ENCODE measurements at places on chromosomes 6 and 20.
A peak's percentile ranks its signal among the peaks of the same experiment; 100 is the strongest.

DNA sequence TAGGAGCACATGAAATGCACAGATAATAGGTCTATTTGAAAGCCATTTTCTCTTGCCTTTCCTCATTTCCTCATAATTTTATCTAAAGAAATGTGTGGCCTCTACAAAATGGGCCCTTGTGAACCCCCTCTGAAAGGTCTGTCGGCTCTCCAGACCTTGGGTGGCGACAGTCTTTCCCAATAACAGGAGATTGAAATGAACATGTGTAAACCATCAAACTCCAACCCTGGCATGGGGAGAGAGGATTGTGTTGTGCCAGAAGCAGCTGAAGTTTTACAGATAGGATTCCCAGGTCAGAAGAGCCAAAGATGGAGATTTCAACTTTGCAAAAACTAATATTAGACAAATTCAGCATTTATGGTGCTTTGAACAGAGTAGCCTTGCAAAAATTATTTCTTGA is 277.1 kb upstream of the ECI2 start:
- no peak for DNase-seq

- no peak for DNase-seq
Observed at GRCh38 chr20:15576411-15576810, 996.8 kb downstream of the KIF16B start.

- DNase-seq, result no peak
Observed at GRCh38 chr6:108134213-108134970, 31.4 kb upstream of the NR2E1 start.

GRCh38 chr20:46978951-46979491 is 84.4 kb downstream of the EYA2 start:
- DNase-seq, result no peak

- DNase-seq, result peak; percentile 27
Observed at GRCh38 chr6:57173056-57173885, 1.1 kb downstream of the BAG2 start.

- DNase-seq, result no peak
Observed at GRCh38 chr6:164216368-164216767, 801.9 kb downstream of the QKI start.

- peak; percentile 15 for DNase-seq
Observed at GRCh38 chr20:52242237-52243230, 51.0 kb upstream of the ZFP64 start.

- no peak for DNase-seq
Observed at GRCh38 chr6:152671171-152671570, 26.5 kb upstream of the MYCT1 start.

DNA sequence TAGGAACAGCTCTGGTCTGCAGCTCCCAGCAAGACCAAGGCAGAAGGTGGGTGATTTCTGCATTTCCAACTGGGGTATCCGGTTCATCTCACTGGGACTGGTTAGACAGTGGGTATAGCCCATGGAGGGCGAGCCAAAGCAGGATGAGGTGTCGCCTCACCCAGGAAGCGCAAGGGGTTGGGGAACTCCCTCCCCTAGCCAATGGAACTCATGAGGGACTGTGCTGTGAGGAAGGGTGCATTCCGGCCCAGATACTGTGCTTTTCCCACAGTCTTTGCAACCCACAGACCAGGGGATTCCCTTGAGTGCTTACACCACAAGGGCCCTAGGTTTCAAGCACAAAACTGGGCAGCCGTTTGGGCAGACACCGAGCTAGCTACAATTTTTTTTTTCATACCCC is 21.8 kb downstream of the HDDC2 start:
- no peak for DNase-seq

DNA sequence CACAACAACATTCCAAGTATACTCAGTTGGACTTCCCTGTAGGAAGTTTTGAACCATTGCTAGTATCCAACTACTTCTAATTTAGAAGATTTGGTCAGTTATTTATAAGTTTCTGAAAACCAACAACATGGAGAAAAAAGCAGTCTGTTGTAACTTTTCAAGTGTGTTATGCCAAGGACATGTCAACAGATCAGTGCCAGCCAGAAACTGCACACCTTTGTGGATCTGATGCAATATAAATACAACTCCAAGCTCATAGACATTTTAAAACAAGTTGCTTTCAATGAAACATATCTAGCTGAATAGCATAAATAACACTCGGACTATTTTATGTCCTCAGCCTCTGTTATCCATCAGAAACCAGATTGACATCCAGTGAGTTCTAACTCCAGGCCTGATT is 58.3 kb upstream of the CARMIL1 start:
- DNase-seq, result no peak

DNA sequence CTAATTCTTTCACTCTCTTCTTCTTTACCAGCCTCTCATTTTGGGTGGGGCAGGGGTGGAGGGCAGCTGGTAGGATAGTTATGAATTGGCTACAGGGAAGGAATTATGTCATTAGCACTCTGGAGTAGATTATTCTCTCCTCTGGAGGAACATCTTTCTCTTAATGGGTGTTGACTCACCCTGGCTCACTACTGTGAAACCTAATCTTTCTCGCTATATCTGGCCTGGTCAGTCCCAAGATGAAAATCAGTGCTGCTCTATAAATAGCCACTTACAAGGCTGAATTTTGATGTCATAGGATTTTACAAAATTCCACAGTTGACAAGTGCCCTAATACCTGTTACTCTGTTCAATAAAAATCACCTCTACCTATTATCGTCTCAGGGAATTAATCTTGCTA is 151.3 kb downstream of the COL9A1 start:
- DNase-seq, result no peak

- DNase-seq, result no peak
Observed at GRCh38 chr20:17480696-17481095, 50.5 kb downstream of the BFSP1 start.

GRCh38 chr6:85395746-85396145 is 54.1 kb upstream of the NT5E start:
- DNase-seq, result no peak

- DNase-seq, result no peak
Observed at GRCh38 chr20:10644458-10645204, 29.2 kb downstream of the JAG1 start.

- peak; percentile 20 for DNase-seq
Observed at GRCh38 chr20:62010551-62011402, 54.9 kb downstream of the TAF4 start.

GRCh38 chr6:42101186-42101657 is 41.2 kb downstream of the C6orf132 start:
- no peak for DNase-seq

DNA sequence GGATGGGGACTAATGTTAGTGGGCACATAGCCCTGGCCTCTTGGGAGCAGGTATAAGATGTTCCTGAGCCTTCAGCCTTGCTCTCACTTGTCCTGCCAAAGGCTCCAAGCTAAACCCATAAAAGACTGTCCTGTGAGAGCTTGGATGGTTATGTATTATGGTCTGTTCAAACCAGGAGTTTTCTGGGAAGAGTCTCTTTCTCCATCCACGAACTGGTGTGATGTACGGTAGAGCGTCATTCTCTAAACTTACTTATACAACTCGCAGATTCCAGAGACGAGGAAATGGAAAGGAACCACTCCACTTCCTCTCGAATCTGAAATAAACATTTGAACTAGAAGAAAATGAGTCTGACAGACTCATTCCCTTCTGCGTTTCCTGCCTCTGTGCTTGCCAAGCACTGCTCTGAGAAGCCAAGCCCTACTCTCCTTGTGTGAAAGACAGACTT is 5.3 kb downstream of the SOBP start:
- no peak for DNase-seq

- peak; percentile 10 for DNase-seq
Observed at GRCh38 chr20:17678295-17678694, 3.7 kb downstream of the RRBP1 start.

DNA sequence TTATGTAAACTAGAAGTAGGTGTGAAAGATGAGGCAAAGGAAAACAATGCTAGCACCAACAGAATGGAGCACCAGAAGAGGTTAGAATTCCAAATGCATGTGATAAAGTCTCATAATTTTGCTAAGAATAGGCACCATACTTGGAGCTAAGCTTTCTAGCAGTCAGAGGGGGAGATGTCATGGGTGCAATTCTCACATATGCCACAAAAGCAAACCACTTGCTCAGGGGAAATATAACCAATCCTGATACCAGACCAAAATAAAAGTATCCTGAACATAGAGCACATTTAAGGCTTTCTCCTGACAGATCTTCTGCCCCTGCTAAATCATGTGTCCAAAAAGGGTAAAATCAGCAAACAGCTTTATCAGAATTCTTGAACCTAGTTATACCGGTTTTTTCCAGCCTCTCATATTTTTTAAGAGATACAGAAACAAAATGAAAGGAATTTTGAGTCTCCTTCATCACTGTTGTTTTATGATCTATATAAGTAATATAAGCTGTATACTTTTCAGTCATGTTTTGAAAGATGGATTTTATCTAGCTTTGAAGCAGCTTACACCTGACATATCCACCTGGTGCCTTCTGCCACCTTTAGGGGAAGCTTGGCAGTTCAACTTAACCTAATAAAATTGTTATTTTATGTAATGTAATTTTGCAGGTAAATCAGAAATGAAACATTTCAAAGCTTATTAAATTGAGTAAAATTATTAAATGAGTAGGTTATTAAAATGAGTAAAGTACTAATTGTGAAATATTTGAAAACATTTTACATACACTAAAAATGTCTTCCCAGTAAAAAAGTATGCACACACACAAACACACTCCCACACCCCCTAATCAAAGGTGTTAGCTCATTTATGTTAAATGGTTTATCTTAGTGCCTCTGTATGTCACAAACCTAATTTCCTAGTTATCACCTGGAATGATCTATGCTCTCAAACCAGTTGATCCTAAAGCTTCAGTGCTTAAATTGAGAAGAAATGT is 2.8 kb downstream of the SPO11 start:
- no peak for DNase-seq

DNA sequence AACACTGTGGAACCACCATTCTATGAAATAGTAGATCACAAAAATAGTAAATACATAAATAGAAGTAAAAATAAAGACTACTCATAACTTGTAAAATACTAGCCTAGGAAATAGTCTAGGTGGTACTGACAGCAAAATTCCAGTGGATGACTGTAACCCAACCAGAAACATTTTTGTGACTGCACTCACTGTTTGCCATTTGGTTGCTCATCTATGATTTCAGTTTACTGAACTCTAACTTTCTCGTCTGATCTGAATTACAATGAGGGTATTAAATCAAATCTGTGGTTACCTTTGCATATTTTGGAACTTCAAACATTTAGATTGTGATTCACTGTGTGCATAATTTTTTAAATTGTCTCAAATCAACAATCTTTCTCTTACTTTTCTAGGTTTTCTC is 151.1 kb downstream of the KHDC1L start:
- no peak for DNase-seq

DNA sequence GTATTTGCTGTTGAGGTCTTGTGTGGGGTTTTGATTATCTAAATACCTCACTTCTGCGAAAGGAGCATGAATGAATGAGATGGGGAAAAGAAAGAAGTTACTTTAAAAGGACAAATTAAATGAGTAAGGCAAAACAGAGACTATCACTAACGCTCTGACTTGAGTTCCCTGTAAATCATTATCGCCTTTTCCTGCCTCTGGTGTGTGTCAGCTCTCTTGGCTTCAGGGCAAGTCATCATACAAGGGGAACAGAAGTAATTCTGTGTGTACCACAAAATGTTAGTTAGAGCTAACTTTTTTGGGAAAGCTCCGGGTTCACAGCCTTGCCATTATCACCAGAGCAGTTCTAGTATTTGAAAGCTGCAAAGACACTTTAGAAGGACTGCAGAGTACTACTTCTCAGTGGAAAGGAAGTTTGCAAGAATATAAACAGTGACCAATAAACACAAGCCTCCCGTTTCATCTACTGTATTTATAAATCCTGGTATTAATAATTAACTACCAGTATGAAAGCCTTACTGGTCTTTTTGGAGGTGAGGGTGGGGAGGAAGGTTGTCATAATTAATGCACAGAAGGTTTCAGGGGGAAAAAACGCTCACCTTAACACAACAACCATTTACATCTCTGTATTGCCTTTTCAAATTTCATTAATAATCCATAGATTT is 1.2 kb downstream of the DZANK1 start:
- DNase-seq, result no peak

GRCh38 chr6:41671376-41671775 is 33.1 kb downstream of the MDFI start:
- DNase-seq, result no peak

- DNase-seq, result no peak
Observed at GRCh38 chr6:46263707-46264086, 92.9 kb upstream of the ENPP5 start.

- DNase-seq, result no peak
Observed at GRCh38 chr20:58927490-58928061, 53.5 kb upstream of the NELFCD start.

DNA sequence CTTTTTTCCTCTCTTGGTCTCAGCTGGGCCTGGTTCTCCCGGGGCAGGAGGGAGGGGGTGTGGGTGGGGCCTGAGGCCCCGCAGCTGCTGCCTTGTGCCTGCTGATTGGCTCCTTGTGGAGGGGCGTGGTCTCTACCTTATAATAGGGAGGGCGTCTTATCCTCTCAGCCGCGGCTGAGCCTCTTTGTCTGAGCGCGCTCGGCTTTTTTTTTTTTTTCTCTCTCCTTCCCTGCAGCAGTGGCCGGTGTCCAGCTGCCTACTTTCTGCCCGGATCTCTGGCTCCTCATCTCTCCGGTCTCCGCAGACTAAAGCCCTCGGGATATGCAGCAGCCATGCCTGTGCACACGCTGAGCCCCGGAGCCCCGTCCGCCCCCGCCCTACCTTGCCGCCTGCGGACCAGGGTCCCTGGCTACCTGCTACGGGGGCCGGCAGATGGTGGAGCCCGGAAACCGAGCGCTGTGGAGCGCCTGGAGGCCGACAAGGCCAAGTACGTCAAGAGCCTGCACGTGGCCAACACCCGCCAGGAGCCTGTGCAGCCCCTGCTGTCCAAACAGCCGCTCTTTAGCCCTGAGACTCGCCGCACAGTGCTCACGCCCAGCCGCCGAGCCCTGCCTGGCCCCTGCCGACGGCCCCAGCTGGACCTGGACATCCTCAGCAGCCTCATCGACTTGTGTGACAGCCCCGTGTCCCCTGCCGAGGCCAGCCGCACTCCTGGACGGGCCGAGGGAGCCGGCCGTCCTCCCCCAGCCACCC is 11.1 kb downstream of the FAM110A start:
- DNase-seq, result peak; percentile 83

- no peak for DNase-seq
Observed at GRCh38 chr6:56875961-56876360, 78.9 kb upstream of the BEND6 start.

- no peak for DNase-seq
Observed at GRCh38 chr6:101090281-101090680, 209.2 kb upstream of the ASCC3 start.

DNA sequence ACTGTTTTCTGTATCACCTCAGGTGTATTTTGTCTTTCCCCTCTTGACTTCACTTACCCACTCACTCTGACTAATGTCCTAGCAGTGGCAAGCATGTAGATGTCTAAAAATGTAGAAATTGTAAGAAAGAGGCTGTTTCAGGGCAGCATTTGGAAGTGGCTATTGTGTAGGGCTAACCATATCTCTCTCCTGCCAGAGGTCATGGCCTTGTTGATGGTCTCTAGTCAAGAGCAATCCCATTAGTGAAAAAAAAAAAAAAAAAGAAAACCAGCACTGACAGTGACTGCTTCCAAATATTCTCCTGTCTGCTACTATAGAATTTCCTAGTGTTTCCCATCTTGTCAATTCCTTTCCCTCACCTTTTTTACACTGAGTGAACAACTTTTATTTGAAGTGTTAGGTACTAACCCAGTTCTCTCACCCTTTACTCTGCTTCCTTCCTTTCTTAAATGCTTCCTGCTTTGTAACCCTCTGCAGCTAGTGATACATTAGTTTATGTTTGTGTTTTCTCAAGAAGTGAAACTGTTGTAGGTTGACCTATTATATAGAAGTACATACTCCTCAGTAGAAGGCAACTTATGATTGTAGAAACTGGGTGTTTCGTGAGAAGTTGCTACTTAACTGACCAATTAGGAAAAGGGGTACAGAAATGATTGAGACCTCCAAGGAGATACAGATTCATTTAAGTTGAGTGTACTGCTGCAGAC is 174.1 kb upstream of the PTPRK start:
- no peak for DNase-seq

All from MV-4-11 (cell line).